ENCODE measurements at places on chromosomes 2 and 18.

DNA sequence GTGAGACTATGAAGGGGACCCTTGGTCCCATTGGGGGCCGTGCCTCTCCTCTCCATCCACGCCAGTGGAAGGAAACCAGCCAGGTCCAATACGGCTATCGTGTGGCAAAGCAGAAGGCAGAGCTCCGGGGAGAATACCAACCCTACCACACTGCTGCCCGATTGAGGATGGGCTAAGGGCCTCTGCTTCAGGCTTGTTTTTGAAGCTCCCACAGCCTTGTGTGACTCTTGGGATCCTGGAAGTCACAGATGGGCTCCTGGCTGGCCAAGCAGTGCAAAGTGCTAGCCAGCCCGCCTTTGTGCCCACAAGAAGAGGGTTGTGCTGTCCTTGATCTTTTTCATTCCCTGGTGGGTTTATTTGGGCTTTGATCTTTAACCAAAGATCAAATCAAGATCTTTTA, 70.6 kb upstream of the ID2 start:
- no peak for DNase-seq

DNA sequence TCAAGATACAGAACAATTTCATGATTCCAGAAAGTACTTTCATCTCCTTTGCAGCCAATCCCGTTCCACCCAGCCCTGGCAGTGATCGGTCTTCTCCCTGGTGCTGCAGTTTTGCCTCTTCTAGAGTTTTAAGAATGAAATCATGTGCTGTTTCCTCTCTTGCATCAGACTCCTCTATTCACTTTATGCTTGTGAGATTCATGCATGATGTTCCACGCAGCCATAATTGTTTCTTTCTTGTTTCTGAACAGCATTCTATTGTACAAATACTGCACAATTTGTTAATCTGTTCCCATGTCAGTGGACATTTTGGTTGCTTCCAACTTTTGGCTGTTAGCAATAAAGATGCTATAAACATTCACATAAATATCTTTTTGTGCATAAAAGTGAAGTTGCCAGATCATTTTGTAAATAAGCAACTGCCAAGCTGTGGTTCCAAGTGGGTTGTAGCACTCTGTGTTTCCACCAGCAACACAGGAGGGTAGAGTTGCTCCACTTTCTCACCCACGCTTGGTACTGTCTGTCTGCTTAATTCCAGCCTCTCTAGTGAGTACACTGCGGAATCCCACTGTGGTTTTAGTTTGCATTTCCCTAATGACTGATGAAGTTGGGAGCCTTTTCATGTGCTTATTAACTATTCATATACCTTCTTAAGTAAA, 104.5 kb downstream of the TWIST2 start:
- DNase-seq = no peak

DNA sequence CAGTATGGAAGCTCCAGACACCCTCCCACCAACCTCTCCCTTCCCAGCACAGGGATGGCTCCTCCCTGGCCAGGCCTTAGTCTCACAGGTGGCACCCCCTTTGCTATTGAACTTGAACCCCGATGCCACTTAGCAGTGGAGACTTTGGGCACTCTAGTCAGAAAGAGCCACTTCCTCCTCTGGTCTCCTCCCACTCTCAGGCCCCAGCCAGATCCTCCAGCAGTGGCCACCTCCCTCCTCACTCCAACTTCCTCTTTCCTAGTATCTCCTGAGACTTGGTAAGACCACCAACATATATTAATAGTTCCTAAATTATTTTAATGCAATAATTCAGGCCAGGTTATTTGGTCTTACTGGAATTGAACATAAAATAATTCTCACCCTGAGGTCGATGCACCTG, 437.2 kb upstream of the ID2 start:
- no peak for DNase-seq

GRCh38 chr2:198638577-198638976, 819.2 kb downstream of the SATB2 start:
- no peak for DNase-seq

DNA sequence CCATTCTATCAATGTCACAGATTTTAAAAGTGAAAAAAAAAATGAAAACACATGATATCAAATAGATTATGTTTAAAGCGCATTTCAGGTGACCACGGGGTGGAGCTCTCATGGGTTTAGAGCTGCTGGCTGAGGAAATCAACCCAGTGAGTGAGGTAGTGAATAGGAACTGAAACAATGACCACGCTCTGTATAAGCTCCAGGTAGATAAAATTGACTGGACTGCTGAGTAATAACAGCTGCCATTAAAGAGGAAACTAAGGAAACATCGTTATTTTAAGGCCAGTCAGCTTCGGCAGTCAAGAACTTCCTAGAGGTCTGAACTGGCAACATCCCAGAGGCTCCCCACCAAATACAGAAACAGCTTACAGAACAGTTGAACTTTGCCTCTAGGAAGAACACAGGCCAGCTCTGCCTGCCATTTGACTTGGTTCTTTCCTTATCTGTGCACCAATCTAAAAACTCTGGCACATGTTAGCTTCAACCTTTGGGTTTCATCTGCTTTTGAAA, 185.9 kb downstream of the PDE1A start:
- DNase-seq = no peak

GRCh38 chr2:162188451-162188850, 36.4 kb upstream of the GCG start:
- no peak for DNase-seq

DNA sequence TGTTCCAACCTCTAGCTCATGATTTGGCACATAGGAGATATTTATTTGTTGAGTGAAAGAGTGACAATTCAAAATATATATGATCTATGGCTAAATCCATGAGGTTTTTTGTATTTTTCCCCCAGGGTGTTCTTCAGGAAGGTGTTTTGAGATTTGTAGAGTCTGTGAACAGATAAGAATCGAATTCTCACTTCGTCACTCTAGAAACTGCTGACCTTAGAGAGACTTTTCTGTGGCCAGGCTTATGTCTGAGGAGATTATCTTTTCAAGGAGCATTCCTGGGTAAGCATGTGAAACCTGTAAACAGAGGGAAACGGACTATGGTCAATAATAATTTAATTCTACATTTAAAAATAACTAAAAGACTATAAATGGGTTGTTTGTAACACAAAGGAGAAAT, 849 bp upstream of the ITGB6 start:
- no peak for DNase-seq

DNA sequence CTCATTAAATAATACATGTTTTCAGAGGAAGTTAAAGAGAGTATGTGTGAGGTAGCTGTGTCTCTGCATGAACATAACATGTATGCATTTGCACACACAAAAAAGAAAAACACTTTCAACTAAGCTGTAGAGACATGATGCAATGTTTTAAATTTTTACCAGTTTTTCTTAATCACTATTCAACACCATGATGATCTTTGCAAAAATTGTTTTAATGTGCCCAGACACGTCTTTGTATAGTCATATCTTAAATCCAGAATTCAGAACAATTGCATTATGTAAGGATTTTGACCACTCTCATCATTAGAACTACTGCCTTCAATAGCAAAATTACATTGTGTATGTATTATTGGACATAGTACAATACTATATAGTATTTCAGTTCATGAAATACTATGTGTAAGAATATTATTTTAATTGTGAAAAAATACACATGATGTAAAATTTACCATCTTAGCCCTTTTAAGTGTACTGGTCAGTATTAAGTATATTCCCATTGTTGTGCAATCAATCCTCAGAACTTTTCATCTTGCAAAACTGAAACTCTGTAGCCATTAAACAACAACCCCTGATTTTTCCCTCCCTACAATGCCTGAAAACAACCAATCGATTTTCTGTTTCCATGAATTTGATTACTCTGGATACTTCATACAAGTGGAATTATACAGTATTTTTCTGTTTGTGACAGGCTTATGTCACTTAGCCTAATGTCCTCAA, 104.5 kb upstream of the ACVR2A start:
- no peak for DNase-seq

- no peak for DNase-seq
Observed at GRCh38 chr2:233853353-233853752, 982 bp downstream of the HJURP start.

GRCh38 chr2:217475101-217475500, 527.7 kb downstream of the TNS1 start:
- DNase-seq = no peak

GRCh38 chr2:28080911-28081310, 190.4 kb downstream of the BABAM2 start:
- no peak for DNase-seq

- DNase-seq = peak; percentile 26
Observed at GRCh38 chr2:74334931-74335333, 8.3 kb downstream of the SLC4A5 start.

- DNase-seq = no peak
Observed at GRCh38 chr2:88714667-88715066, 23.2 kb downstream of the RPIA start.

DNA sequence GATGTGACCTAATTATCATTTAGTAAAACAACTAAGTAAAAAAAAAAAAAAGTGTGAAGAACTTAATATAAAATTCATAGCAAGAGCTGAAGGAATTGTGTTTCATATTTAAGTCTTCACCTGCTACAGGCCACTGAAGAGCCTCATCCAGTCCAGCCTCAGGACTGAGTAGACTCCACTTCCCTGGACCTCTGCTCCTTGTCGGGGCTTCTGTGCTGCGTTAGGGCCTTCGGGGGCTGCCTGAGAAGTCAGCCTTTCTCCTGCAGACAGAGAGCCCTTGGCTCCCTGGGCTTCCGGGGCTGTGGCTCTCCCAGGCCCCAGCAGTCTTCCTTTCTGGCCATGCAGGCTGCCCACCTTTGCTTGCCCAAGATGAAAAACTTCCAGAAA, 95.5 kb downstream of the MTCL1 start:
- DNase-seq = no peak

DNA sequence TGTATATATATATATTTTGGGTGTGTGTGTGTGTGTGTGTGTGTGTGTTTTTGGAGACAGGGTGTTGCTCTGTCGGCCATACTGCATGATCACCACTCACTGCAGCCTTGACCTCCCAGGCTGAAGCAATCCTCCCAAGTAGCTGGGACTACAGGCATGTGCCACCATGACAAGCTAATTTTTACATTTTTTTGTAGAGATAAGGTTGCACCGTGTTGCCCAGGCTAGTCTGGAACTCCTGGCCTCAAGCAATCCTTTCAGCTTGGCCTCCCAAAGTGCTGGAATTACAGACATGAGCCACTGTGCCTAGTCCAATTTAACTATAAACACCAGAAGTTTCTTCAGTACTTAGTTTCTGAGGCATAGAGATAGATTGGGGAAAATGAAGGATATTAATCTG, 18.3 kb downstream of the LIMS1 start:
- DNase-seq = no peak

DNA sequence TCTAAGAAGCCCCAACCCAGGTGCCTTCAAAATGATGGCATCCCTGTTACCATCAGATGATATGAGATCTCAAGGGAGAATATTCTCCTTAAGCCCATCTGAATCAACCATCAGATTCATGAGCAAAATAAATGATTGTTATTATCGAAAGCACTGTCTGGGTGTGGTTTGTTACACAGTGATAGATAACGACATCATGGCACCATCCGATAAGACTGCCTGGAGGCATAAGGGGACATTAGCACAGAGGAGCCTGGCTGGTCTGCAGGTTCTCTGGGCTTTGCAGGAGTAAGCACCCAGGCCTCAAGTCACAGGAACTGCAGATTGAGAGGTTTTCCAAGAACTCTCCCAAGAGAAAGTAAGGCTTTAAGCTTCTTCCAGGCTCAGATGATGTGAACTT, 15.6 kb downstream of the BMP10 start:
- no peak for DNase-seq

GRCh38 chr2:223019390-223019930, 32.5 kb upstream of the KCNE4 start:
- no peak for DNase-seq

- DNase-seq = no peak
Observed at GRCh38 chr18:11672846-11673454, 16.1 kb upstream of the GNAL start.

GRCh38 chr2:128438586-128438985, 119.9 kb upstream of the HS6ST1 start:
- no peak for DNase-seq

- no peak for DNase-seq
Observed at GRCh38 chr2:192190474-192190873, 4.3 kb downstream of the TMEFF2 start.

DNA sequence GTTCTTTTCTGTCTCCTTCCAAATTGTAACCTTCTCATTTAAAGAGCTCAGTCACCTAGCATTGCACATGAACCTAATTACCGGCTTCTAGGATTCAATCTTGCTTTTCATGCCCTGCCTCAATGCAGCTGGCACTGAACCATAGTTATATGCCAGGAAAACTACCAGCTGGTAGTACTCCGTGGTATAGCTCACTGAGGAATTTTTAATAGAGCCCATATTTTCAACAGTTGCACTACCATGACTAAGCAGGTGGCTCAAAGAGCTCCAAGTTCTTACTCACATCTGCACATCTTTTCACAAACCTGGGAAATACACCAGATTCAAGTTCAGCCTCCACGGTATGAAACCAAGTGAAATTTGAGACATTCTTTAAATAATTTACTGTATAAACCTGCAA, 363.5 kb downstream of the GRB14 start:
- DNase-seq = no peak

GRCh38 chr2:10339647-10340592, 37.2 kb downstream of the HPCAL1 start:
- DNase-seq = no peak

DNA sequence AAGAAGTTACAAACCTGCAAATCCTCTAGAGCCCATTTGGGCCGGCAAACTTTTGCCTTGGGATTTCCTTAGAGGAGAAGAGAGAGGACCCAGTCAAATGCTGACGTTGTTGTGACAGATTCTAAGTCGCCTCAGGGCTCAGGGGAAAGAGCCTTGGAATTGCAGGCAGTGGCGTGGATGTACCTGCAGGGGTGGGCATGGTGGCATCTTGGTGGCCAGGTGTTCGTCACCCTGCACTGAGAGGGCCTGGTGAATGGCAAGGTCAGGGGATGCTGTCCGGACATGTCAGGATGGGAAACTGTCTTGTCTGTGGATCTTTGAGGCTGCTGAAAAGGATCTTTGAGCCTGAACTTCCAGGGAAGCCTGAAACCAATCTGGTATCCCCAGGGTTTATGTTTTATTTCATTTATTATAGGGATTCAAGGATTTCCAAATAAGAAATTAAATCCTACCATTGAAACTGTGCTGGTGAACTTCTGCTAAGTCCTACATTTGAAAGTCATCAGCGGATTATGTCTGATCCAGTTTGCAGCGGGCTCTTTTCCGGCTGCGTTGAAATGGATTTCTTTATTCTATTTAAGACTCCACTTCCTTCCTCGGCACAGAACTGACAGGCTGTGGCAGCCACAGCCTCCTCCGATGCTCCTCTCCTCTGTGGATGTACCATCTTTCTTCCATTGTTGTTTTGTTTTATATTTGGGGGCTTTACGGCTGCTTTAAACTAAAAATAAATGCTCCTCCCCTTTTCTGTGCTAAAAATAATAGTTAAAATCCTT, 207.6 kb downstream of the AGAP1 start:
- DNase-seq = no peak

DNA sequence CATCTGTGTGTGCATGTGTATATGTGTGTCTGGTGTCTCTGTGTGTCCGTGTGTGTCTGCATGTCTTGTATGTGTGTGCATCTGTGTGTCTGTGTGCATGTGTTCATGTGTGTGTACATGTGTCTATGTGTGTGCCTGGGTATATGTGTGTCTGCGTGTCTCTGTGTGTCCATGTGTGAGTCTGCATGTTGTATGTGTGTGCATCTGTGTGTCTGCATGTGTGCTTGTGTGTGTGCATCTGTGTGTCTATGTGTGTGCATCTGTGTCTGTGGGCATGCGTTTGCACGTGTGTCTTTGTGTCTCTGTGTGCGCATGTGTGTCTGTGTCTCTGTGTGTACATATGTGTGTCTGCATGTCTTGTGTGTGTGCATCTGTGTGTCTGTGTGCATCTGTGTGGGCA, 207.7 kb downstream of the TNS1 start:
- no peak for DNase-seq

Data from amniotic stem cell (primary cell).